ENCODE measurements at places on chromosomes 2 and 18. TPM values are rescaled to one million over a fixed set of nuclear protein-coding genes. Genes with fewer than 3 reads are reported as not detected.
A peak's percentile ranks its signal among the peaks of the same experiment; 100 is the strongest.

- H3K27ac ChIP-seq, result no peak overlapping the region
- H3K4me1 ChIP-seq, result no peaks in the 10 kb centered on the region
- H3K27me3 ChIP-seq, result no peaks in the 10 kb centered on the region
- H3K36me3 ChIP-seq, result no peaks in the 10 kb centered on the region
- no peak for DNase-seq
Observed at GRCh38 chr2:65360441-65360840, 72.0 kb downstream of the SPRED2 start.

- no peak for DNase-seq
- no peaks in the 10 kb centered on the region for H3K36me3 ChIP-seq
- no peaks in the 10 kb centered on the region for H3K4me1 ChIP-seq
- no peak overlapping the region for H3K27ac ChIP-seq
Observed at GRCh38 chr18:62792016-62792415, 76.7 kb downstream of the PHLPP1 start.

- DNase-seq, result no peak
- no peaks in the 10 kb centered on the region for H3K4me1 ChIP-seq
- H3K27me3 ChIP-seq, result no peaks in the 10 kb centered on the region
- no peaks in the 10 kb centered on the region for H3K36me3 ChIP-seq
- H3K27ac ChIP-seq, result no peak overlapping the region
- H3K4me3 ChIP-seq, result no peak overlapping the region
Observed at GRCh38 chr2:43073401-43073825, 153.0 kb downstream of the ZFP36L2 start.

DNA sequence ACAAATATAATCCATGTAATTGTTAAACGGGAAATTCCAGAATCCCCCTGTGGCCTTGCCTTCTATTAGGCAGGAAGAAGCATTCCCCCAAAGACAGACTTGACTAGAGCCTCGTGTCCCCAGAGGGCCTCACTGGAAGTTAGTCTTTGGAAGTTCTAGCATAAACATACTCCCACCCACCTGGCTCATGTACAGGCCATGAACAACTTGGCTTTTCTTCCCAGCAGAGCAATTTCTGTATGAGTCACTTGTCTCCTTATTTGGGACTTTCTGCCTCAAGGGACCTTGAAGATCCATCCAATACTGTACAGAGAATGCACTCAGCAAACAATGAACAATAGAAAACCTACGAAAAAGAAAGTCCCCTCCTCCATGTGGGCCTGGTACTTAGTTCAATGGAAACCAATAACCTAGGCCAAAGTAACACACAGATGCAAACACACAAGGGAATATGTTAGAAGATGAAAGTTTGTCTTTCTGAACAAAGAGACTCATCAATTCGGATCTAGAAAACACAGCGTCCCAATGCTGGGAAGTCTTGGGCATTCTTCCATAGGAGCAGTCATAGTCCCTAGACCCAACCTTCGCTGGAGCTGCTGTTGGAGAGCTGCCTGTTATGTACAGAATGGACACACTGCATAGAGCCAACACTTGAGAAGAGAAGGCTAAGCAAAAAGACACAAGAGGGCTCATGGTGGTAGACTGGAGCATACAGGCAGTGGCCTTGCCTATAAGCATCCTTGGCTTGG lies 303.5 kb downstream of the HRH4 start:
- no peak overlapping the region for H3K27ac ChIP-seq
- no peaks in the 10 kb centered on the region for H3K4me1 ChIP-seq
- no peaks in the 10 kb centered on the region for H3K36me3 ChIP-seq
- H3K4me3 ChIP-seq, result no peak overlapping the region

DNA sequence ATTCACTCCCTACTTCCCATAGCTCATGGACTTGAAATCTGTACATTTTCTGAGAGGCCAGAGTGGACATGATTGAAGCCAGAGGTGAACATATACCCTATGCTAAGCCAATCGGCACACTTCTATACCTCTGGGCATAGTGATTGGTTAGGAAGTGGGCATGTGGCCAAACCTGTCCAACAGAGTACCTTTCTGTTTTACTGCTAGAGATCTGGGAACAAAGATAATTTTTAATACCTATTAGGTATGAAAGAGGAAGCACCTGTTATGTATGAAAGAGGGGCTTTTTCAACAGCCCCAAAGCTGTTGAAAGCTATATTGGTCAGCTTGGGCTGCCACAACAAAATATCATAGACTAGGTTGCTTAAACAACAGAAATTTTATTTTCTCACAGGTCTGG lies 27.7 kb downstream of the METTL8 start:
- H3K36me3 ChIP-seq, result no peaks in the 10 kb centered on the region
- peaks cover 5% of the 10 kb centered on the region for H3K4me1 ChIP-seq
- no peak overlapping the region for H3K27ac ChIP-seq
- DNase-seq, result no peak

DNA sequence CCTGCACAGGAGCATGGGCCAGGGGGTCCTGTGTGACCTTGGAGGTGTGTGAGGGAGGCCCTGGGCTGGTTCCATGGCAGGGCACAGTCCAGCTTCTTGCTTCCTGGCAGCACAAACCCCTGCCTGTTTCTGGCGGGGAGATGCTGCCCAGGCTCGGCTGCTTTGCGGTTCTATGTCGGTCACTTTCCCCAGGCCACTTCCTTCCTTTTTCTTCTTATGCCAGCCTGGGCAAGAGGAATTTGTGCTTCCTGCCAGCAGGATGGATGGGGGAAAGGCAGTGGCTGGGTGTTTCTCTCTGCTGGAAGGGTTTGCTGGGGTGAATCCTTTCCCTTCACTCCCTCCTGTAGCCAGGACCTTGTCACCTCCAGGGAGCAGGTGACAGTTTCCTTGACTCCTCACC lies 24.3 kb downstream of the ASAP2 start:
- no peak for DNase-seq
- peaks cover 10% of the 10 kb centered on the region for H3K27me3 ChIP-seq
- H3K27ac ChIP-seq, result no peak overlapping the region
- H3K36me3 ChIP-seq, result no peaks in the 10 kb centered on the region

GRCh38 chr2:136051725-136052048 lies 66.3 kb upstream of the DARS1 start:
- no peaks in the 10 kb centered on the region for H3K36me3 ChIP-seq
- no peaks in the 10 kb centered on the region for H3K27me3 ChIP-seq
- no peak overlapping the region for H3K4me3 ChIP-seq
- no peak for DNase-seq
- H3K4me1 ChIP-seq, result peaks cover 69% of the 10 kb centered on the region

DNA sequence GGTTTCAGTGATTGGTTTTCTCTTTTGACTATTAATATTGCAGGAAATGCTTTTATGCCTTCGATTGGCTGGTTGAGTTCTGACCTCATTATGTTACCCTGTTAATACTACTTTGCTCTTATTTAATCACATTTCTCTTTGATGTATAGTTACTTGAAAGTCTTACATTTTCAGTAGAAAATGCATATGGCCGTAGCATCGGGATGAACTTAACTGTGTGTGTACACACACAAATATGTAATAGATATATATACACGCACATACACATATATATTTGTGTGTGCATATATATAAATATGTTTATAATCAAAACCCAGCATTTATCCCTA lies 1.6 kb downstream of the EPC2 start:
- H3K27me3 ChIP-seq, result no peaks in the 10 kb centered on the region
- no peaks in the 10 kb centered on the region for H3K36me3 ChIP-seq
- peaks cover 20% of the 10 kb centered on the region for H3K4me1 ChIP-seq
- peak overlapping the region; percentile 93 for H3K4me3 ChIP-seq
- peak overlapping the region; percentile 25 for H3K27ac ChIP-seq

GRCh38 chr2:215970425-215970824 lies 42.9 kb downstream of the MREG start:
- no peak overlapping the region for H3K4me3 ChIP-seq
- DNase-seq, result no peak
- H3K36me3 ChIP-seq, result no peaks in the 10 kb centered on the region
- no peak overlapping the region for H3K27ac ChIP-seq

DNA sequence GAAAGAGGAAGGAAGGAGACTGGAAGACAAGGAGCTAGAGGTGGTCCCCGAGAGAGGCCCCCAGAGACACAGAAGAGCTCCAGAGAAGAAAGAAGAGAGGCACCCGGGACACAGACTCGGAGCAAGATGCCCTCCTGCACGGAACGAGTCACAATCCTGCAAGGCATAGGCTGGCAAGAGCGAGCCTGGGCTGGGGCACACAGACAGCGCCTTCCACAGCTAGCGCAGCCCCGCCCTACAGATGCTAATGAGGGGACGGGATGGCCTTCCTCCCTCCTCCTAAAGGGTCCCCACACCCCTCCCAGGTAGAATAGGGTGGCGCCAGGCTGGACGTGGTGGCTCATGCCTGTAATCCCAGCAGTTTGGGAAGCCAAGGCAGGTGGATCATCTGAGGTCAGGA lies 19.8 kb upstream of the GPR17 start:
- H3K4me1 ChIP-seq, result peaks cover 2% of the 10 kb centered on the region
- DNase-seq, result no peak
- H3K36me3 ChIP-seq, result no peaks in the 10 kb centered on the region
- no peak overlapping the region for H3K4me3 ChIP-seq
- H3K27me3 ChIP-seq, result no peaks in the 10 kb centered on the region

- H3K27ac ChIP-seq, result no peak overlapping the region
Observed at GRCh38 chr2:119254601-119255080, 31.0 kb downstream of the STEAP3 start.

DNA sequence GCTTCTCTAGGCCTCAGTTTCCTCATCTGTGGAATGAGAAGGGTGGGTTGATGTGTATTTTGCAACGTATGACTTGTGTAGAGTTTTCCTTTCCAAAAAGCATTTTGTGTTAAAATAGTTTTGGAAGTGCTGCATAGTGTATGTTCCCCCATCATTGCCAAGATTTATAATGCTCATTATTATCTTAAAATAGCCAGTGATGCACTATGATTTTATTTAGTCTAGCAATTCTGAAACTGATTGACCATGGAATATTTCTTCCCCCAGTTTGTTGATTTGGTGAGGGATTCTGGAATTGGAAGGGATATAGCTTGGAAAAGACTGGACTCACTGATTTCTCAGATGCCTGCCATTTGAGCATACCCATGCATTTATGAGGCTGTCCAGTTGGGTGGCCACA lies 130.6 kb downstream of the CCDC85A start:
- no peaks in the 10 kb centered on the region for H3K36me3 ChIP-seq
- no peaks in the 10 kb centered on the region for H3K4me1 ChIP-seq
- no peak overlapping the region for H3K27ac ChIP-seq
- no peak for DNase-seq
- no peaks in the 10 kb centered on the region for H3K27me3 ChIP-seq

DNA sequence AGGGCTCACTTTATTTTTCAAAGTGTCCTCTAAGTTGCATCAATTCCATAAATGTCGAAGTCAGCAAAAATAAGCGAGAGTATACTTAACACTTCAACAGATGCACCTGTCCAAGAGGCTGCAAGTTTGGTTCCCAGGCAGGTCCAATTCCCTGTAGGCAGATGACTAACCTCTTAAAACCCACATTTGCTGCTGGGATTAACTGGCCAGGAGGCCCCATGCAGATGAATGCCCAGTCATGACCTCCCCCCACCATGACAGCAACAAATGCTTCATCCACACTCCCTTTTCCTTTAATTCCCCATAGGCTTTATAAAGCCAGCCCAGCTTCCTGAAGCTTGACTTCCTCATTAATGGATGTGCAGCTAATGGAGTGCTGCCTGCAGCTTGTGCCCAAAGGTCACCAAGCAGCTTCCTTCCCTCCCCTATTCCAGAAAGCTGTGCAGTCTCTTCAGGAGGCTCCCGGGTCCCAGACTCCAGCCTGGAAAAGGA lies 35.7 kb downstream of the REEP1 start:
- no peak for DNase-seq
- H3K36me3 ChIP-seq, result no peaks in the 10 kb centered on the region
- H3K27me3 ChIP-seq, result no peaks in the 10 kb centered on the region
- H3K4me1 ChIP-seq, result no peaks in the 10 kb centered on the region
- H3K27ac ChIP-seq, result no peak overlapping the region
- no peak overlapping the region for H3K4me3 ChIP-seq

DNA sequence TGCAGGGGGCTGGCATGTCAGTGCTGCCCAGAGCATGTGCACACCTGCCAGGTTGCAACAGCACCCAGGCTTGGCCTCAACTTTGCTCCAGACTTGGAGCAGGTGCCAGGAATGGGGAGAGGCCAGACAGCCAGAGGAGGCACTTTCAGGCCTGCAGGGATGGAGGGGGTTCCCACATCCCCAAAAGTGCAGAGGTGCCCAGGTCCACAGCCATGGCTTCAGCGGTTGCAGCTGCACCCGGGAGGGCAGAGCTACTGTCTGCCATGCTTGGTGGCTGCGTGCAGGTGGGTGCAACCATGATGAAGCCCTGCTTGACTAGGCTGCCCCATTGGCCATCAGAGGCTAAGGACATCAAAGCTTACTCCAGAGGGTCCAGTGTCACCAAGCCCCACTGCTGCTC lies 196.8 kb upstream of the VRK2 start:
- H3K36me3 ChIP-seq, result no peaks in the 10 kb centered on the region
- no peak overlapping the region for H3K4me3 ChIP-seq
- H3K27ac ChIP-seq, result no peak overlapping the region
- no peaks in the 10 kb centered on the region for H3K4me1 ChIP-seq

Gene TRAPPC12
- 64.0 TPM for total RNA-seq

Gene UGT1A8
- total RNA-seq, result not detected

Gene ADRA2B
- 0.84 TPM for total RNA-seq

Gene PRSS56
- total RNA-seq, result not detected

Gene ALPI
- not detected for total RNA-seq

Gene LAMA1
- total RNA-seq, result not detected
